ENCODE measurements at places on chromosomes 3 and 15.

GRCh38 chr3:30649572-30650318 lies 43.3 kb downstream of the TGFBR2 start:
- DNase-seq, result no peak

- DNase-seq, result no peak
Measured at GRCh38 chr3:144771381-144771870, 799.8 kb downstream of the DIPK2A start.

DNA sequence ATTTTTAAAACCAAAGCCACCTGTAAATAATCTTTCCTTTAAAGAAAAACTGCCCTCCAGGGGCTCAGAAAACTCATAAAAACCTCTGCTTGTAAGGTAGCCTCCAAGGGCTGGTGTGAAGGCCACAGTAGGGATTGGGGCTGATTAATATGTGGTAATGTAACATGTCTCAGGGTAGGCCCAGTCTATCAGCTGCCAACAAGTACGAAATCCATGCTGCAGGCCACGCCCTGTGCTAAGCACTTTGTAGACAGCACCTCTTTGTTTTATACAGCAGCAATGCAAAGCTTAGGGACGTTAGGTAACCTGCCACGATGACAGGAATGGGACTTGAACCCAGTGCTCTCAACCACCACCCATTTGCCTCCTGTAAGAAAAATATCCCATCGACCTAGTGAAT lies 65.6 kb upstream of the PRICKLE2 start:
- DNase-seq, result no peak

DNA sequence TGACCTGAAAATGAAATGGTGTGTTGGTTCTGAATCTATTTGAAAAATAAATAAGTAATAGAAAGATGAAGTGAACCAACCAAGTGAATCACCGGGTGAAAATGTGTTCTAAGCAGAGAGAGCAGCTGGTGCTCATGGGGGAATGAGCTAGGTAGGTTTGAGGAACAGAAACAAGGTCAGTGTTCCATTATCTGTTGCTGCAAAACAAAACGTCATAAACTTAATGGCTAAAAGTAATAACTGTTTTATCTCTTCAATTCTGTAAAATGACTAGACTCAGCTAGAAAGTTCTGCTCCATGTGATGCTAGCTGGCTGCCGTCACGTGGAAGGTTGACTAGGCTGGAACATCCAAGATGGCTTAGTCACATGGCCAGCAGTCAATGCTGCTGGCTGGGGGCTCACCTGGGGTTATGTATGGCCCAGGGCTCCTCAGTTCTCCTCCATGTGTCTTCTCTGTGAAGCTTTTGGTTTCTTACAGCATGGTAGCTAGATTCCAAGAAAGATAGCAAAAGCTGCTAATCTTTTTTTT lies 13.3 kb upstream of the SH3BP5 start:
- DNase-seq, result no peak

DNA sequence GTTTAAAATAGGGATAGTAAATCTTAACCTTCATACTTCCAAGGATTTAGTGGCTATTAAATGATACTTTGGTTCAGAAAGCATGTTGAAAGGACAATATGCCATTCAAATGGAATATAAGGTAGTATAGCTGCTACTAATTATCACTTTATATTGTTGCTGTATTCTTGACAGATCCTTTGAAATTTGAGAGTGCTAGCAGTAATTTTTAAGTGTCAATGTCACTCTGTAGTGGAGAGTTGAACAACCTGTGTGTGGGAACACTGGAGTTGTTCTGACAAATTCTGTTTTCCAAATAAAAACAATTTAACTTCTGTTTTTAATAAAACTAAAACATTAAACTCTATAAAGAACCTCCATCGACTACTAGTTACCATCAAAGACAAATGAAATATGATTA lies 565.7 kb downstream of the FGF12 start:
- DNase-seq, result peak; percentile 12
